ENCODE measurements at places on chromosomes 4 and X.

DNA sequence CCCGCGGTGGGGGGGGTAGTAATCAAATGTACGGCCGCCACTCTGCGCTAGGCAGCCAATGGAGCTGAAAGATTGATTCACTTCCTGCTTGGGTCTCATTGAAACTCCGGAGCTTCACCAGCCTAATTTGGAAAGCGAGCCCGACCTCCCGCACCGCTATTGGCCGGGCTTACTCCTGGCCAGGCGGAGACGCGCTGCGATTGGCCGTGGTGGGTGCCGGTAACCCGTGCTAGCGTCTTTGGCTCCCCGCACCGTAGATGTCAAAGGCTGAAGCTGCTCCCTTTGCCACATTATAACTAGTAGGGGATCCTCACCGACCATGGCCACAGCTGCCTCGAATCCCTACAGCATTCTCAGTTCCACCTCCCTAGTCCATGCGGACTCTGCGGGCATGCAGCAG is at the start of gene POU3F4:
TSS of gene POU3F4 (plus strand) at position 285 of the 400 bp plus-strand sequence. CDS start at position 320, 35 bp downstream.
- DNase-seq = no peak

GRCh38 chr4:173386751-173387150 is 12.2 kb downstream of the SCRG1 start:
- DNase-seq = no peak

- DNase-seq = no peak
These were observed 27.9 kb upstream of the HGFAC start for GRCh38 chr4:3413675-3414420.

DNA sequence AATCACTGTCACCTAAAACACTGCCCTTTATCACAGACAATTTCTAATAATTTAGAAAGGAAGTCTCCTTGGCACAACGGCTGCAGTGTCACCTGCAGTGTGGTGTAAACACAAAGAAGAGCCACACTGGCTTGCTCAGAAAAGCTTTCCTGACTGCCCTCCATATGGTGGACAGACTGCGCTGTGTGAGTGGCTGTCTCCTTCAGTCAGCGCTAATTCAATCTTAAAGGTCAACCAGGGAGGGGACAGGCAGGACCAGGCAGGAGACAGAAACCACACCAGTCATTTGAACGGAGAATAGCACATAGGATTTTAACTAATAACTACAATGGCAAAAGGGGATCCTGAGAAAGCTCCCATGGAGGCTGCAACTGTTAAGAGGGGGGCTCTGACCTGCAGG is 132.1 kb downstream of the NSUN7 start:
- no peak for DNase-seq

DNA sequence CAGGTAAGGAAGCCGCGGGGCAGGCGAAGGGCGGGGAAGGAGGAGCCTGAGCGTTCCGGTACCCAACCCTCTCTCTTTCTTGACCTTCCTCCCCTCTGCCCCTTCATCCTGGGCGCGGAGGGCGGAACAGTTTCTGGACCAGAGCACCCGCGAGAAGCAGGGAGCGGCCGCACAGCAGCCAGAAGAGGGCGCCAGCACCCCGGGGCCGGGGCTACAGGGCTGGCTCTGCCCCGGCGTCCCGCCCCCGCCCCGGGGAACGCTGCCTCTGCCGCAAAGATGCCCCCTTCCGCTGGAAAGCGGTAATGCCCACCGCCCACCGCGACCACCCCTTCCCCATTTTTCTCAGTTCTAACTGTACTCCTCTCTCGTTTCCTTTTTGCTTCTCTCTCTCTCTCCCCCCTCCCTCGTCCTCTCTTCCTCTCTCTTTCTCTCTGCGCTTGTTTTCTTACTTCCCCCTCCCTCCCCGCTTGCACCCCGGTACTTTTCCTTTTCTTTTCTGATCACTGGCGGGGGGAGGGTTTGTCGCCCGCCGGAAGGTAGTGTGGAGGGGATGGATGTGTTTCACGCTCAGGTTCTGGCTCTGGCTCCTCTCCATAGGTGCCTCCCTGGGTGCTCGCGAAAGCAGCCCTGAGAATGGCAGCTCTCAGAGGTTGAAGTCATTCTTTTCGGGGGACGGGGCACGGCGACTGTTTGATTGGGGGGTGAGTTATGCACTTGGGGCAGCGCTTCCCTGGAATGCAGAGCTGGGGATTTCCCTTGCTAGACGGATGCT is 13.1 kb upstream of the PRDM8 start:
- no peak for DNase-seq

- no peak for DNase-seq
These were observed 365.4 kb downstream of the PDHA2 start for GRCh38 chr4:96205143-96205936.

- DNase-seq = no peak
These were observed 7.9 kb downstream of the RAB33A start for GRCh38 chrX:130179579-130180215.

- DNase-seq = no peak
These were observed 212.3 kb downstream of the MAD2L1 start for GRCh38 chr4:119854364-119854763.

DNA sequence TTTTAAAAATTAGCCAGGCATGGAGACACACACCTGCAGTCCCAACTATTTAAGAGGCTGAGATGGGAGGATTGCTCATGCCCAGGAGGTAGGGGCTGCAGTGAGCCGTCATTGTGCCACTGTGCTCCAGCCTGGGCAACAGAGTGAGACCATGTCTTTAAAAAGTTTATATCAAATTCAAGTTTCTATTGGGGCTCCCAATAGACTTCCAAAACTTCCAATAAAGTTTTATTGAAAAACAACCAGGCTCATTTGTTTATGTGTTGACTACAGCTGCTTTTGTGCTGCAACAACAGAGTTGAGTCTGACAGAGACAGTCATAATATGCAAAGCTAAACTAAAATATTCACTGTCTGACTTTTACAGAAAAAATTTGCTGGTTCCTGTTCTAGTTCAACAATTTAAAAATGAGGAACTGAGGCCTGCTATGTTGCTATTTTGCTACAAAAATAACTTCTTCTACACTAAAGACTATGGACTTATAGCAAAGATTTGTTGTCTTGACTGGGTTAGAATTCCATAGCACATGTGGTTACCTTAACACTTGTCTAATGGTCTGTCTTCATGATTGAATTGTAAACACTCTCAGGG is 63.3 kb upstream of the RELL1 start:
- no peak for DNase-seq

DNA sequence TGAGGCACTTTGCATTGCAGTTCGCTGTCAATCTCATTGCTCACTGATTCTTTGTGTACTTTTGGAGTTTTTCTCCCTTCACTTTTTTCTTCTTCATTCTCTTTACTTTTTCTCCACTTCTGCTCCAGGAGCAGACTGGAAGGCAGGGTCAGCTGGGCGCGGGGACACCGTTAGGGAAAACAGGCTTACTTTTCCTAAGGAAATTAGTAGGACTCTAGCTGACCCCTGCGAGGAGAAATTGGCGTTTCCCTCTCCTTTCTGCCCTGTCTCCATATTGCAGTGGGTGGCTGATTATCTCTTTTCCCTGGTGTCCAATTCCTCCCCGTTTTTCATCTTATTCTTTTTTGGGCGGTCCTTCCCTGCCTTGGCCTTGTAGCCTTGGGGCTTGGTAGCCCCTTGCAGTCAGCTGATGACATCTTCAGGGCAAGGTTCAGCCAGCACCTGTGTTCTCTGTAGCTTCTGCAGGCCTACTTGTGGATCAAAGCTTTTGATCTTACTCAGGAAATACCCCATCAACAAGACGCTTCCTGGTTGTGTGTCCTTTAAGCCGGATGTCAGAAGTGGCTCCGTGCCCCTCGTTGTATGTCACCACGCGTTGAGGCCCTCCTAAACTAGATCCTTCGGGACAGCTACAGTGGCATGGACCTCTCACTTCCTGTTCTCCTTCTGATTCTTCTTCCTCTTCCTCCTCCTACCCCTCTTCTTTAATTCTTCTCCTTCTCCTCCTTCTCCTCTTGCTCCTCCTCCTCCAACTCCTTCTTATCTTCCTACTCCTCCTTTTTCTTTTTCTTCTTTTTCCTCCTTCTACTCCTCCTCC is 36.1 kb downstream of the NBDY start:
- no peak for DNase-seq

DNA sequence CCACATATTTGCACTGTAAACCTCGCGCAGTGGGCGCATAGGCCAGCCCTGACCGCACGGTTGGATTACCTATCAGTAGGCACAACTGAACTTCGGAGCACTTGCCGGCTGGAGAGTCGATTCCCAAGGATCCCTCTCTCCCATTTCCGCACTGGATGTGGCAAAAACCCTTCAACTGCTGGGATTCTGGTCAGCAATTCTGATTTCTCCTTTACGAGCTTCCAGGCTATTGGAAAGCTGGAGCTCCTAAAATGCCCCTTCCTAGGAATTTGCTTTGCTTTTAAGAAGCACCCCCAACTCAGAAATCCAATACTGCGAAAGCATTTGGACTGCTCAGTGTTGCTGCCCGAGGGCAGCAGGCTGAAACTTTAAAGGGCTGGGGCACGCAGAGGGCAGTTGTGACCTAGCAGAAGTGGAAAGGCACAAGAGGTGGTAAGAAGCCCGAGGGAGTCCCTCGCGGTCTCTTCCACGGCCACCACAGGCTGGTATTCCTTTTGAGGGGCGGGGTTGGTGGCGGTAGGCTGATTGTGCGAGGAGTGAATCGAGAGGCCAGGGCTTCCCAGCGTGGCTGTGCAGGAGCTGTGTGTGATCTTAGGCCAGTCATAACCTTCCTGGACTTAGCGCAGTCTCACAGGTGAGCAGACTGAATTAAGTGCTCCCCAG is 1.6 kb downstream of the ZAR1 start:
- DNase-seq = no peak

DNA sequence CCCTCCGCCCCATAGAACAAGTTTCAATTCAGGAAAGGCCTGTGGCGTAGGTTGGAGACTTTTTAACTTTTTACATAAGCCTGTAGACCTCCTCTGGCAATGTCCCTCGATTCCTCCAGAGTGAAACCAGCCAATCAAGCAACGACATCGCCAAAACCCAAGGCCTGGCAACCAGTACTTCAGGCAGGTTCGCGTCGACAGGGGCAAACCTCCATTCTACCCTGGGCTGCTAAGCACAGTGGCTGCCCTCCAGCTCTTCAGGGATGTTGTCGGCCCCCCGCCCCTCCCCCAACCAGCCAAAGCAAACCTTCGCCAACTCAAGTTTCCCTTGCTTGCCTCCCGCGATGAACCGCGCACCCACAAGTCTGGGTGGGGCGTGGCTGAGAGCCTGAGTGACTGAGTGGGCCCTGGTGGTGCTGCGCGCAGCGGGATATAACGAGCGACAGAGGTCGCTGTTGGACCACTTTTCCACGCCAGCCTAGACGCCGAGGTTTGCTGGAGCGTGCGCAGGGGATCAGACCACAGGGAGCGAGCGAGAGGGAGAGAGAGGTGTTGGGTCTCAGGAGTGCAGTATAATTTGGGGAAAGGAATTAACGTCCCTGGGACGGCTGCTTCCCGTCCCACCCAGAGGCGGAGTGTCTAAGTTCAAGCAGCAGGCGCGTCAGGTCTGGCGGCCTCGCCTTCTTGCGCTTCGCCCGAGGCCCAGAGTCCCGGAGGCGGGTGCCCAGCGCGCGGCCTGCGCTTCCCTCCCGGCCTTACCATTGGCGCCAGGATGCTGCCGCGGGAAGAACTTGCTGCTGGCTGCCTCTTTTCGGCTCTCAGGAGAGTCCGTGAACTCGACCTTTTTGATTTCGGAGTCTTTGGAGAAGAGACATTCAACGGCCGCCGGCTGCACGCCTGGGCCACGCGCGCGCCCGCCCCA is 9.0 kb upstream of the PITX2 start:
- DNase-seq = no peak

DNA sequence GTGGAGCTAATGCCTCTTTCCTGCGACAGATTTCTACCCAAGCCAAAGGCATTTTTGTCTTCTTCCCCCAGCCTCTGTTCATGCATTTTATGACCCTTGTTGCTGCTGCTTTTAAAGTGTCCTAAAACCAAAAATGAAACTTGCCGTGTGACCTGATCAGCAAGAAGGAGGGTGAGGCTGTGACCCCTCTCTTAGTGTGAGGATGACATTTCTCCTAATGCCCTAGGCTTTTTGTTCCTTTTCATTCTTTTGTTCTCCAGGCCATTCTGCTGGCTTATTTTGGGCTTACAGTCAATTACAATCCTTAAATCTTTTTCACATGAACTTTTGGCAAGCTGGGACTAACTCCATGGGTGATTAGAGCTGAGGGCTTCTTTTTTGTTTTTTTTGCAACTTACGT is 34.4 kb downstream of the PTTG2 start:
- no peak for DNase-seq

GRCh38 chrX:11881485-11882170 is 123.6 kb downstream of the MSL3 start:
- DNase-seq = no peak

DNA sequence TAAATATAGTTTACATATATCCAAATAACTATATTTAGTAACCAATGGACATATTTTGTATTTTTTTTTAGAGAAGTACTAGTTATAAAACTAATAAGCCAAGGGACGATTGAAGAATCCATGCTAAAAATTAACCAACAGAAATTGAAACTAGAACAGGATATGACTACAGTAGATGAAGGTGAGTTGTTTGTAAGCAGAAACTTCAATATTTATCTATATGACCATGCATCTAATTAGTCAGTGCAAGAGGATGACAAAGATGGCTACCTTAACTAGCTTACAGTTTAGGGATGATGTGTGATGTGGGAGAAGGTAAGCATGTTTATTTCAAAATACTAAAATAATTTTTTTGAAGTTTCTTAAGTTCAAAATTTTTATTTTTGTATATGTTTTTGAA is 57.7 kb downstream of the HPGDS start:
- DNase-seq = no peak

DNA sequence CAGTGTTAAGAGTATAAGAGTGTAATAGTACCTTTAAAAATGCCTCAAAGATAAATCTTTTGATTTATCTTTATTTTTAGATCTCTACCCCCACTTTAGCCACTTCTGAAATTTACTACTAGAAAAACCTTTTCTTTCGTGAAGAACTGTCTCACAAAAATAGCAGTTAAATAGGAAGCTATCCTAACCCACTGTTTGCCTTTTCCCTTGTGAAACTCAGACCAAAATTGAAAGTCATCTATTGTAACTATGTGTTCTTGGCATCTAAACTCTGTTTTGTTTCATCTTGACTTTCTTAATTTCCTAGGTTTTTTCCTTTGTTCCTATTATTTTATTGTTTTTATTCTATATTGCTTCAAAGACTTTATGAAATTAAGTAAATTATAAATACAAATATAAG is 7.8 kb upstream of the TMEM144 start:
- no peak for DNase-seq

DNA sequence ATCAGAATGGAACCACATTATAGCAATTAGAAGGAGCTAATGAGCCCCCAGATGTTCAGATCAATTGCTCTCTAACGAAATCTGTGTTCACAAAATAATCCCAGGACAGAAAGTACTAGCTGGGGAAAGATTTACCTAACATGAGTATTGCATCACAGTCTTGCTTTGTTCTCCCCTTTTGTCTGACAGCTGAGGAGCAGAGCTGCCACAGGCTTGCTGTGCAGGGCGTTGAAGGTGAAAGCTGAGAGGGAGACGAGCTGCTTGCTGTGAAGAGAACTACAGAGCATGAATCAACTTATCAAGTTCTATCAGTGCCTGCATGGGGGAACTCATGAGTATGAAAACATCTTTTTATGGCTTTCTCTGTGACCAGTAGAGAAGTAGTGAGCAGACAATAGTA is 441.2 kb downstream of the CENPC start:
- DNase-seq = no peak

GRCh38 chrX:9647431-9647830 is 118.2 kb downstream of the GPR143 start:
- no peak for DNase-seq

Measured in cortex of kidney (tissue), 1 donor.